ENCODE measurements at places on chromosomes 1 and 21. TPM values are rescaled to one million over a fixed set of nuclear protein-coding genes. Genes with fewer than 3 reads are reported as not detected.
A peak's percentile ranks its signal among the peaks of the same experiment; 100 is the strongest.

The S100A14 gene
- 3.9 TPM for total RNA-seq

The RHOU gene
- 16.9 TPM for total RNA-seq

The STYXL2 gene
- not detected for total RNA-seq

The CAPN2 gene
- 20.3 TPM for total RNA-seq

The EPHB2 gene
- 0.24 TPM for total RNA-seq

GRCh38 chr1:193524616-193525015 is 338.2 kb upstream of the B3GALT2 start:
- no peak for DNase-seq
- no peak overlapping the region for H3K27ac ChIP-seq
- H3K27me3 ChIP-seq, result no peaks in the 10 kb centered on the region
- H3K36me3 ChIP-seq, result no peaks in the 10 kb centered on the region
- no peak overlapping the region for H3K4me3 ChIP-seq

DNA sequence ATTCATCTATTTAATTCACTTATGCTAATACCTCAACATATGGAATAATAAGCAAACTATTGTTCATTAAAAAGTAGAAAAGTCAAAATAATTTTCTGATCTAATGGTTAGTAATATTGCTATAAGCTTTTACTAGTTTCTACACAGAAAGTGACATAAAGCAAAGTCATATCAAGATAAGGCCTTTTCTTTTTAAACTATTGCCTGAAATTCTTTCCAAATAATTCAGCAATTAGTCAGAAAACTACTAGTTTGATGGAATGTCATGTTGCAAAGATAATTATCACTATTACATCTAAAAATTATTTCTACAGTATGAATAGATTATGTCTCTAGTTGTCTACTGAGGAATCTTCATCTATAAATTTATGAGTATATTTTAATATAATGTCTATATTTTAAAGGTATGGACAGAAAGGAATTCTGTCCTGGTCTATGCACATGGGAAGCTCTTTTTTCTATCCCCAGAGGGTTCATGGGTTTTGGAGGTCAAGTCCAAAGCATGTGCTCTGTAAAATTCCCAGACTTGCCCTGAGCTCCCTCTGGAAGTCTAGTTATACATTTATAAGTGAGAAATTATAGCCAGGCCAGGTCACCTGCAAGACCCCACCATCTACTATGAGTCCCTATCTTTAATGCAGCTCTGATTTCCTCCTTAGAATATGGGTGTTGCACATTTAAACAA is 84.6 kb upstream of the DPYD start:
- DNase-seq, result no peak
- no peak overlapping the region for H3K27ac ChIP-seq
- no peaks in the 10 kb centered on the region for H3K27me3 ChIP-seq
- H3K4me1 ChIP-seq, result no peaks in the 10 kb centered on the region

DNA sequence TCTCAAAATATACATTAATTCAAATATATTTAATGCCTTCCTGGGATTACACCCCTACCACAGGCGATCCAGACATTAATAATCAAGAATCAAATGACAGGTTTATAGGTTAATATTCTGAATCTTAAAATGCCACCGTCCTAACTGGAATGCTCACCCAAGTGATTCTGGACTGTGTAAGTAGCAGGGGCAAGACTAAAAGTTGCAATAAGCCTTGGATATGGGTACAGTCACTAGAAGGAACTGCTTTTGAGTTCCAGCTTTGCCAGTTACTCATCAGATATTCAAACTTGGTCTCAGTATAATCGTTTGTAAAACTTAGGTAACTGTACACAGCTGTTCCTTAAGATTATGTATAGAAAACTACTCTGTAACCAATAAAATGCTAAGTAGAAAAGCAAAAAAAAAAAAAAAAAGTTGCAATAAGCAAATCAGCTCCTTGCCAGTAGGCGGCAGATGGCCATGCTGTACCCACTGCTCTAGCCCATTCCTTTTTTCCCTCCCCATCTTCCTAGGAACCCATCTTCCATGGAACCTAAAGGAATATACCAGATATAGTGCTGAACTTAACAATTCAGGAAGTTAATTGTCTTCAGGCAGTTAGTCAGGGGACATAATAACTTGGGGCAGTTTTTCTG is 10.5 kb downstream of the RO60 start:
- peaks cover 6% of the 10 kb centered on the region for H3K36me3 ChIP-seq
- H3K4me3 ChIP-seq, result no peak overlapping the region
- H3K27ac ChIP-seq, result no peak overlapping the region
- H3K27me3 ChIP-seq, result no peaks in the 10 kb centered on the region

DNA sequence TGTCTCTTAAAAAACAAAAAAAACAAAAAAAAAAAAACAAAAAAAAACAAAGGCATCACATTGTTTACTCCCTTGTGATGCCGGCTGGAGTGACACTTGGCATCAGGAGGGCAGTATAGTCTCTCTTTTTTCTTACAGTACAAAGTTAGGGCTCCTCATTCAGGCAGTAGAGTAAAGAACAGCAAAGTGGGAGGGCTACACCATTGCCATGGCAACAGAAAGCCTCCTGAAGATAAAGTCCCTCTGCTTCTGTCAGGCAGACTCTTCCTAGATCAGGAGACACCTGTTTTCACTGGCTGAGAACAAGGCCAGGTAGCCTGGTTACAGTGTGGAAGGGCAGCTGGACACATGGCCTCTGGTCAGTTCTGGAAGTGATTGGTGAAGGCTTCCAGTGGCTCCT is 41.3 kb upstream of the RAB3GAP2 start:
- no peak overlapping the region for H3K4me3 ChIP-seq
- no peak overlapping the region for H3K27ac ChIP-seq
- H3K27me3 ChIP-seq, result no peaks in the 10 kb centered on the region
- DNase-seq, result no peak

DNA sequence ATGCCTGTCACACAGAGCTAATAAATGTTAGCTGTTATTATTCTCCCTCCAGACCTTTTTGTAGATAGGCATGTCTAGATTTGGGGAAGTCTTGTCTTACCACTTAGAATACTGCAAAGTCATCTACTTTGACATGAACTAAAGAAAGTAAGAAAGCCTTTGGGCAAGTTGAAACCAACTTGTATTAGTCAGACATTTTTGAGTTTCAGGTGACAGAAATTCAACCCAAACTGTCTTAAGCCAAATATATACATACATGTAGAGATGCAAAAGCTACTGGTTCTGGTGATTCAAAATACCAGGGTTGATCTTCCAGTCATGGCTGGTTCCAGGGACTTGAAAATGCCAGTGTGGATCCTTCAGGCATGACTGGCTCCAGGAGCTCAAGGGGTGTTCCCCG is 276.8 kb upstream of the TMEM51 start:
- H3K36me3 ChIP-seq, result no peaks in the 10 kb centered on the region

- H3K36me3 ChIP-seq, result no peaks in the 10 kb centered on the region
- peak overlapping the region; percentile 81 for H3K27ac ChIP-seq
- H3K4me1 ChIP-seq, result no peaks in the 10 kb centered on the region
Observed at GRCh38 chr1:35717911-35718476, 690 bp downstream of the C1orf216 start.

- no peak overlapping the region for H3K27ac ChIP-seq
- no peaks in the 10 kb centered on the region for H3K36me3 ChIP-seq
- no peak for DNase-seq
- no peaks in the 10 kb centered on the region for H3K27me3 ChIP-seq
Observed at GRCh38 chr1:57655161-57655560, 231.3 kb upstream of the DAB1 start.

- H3K4me1 ChIP-seq, result no peaks in the 10 kb centered on the region
- no peaks in the 10 kb centered on the region for H3K36me3 ChIP-seq
- H3K27ac ChIP-seq, result no peak overlapping the region
- no peaks in the 10 kb centered on the region for H3K27me3 ChIP-seq
Observed at GRCh38 chr1:4773226-4773625, 118.8 kb downstream of the AJAP1 start.

DNA sequence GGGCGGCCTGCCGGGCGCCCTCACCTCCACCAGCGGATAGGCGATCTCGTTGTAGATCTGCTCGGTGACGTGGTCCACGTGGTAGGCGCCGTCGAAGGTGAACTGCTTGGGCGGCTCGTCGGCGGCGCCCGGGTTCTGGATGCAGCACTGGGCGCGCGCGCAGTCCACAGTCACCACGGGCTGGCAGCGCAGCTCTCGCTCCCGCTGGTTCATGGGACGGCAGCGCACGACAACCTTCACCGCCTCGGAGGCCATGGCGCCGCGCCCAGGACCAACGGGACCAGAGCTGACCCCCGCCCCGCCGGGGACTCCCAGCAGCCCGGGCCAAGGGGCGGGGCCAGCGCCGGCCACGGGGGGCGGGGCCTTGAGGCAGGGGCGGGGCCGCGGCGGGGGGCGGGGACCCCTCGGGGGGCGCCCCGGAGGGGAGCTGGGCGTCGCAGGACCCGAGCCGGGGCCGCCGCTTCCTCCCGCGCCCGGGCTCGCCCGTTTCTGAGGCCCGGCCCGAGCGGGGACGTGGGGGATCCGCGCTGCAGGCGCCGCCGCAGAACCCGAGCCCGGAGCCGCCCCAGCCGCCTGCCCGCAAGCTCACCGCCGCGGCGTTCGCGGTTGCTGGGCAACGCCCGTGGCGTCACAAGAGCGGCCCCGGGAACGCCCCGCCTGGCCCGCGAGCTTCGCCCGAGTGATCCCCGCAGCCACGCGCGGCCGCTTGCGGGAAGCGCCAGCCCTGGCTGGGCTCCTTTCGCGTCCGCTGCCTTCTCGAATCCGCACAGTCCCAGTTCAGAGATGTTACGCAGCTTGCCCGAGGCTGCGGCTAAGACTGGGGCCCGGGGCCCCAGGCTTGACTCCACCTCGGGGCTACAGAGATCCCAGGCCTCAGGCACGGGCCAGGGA is at the start of gene KIF17:
Gene KIF17, minus strand, starts transcription at position 556 of the 891 bp plus-strand sequence. Its CDS starts 301 bp downstream, at position 255.
- H3K4me1 ChIP-seq, result no peaks in the 10 kb centered on the region

DNA sequence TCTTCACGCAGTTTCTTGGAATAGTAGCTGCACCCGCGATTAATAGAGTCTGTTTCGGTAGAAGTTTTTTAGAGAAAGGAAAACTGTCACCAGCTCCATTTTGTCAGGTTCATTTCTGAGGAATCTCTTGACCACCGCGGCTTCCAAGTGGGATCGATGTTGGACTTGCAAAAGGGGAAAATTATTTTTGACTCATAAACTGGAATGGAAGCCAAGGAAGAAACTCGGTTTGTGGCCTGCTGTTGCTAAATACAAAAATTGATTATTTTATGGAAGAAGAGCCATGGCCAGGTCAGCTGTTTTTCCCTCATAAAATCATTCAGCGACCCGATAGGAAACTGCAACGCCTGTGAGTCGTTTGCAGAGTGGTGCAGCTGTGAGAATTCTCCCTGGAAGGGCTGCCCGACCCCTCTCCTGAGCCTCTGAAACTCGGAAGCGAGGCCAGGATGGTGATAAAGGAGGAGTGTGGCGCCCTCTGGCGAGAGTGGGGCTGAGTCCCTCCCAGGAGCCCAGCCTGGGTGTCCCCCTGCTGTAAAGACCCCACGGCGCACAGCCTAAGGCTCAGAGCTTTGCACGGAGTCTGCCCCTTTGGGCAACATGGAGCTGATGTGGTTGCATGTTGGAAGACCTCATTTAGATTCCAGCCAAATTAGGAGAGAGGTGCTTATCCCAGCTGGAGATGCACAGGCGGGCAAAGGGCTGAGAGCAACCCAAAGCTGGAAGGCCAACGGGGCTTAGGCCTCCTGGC is 83.6 kb upstream of the SLC25A33 start:
- peak overlapping the region; percentile 82 for H3K27ac ChIP-seq
- no peaks in the 10 kb centered on the region for H3K27me3 ChIP-seq
- no peak overlapping the region for H3K4me3 ChIP-seq
- no peaks in the 10 kb centered on the region for H3K4me1 ChIP-seq

- H3K36me3 ChIP-seq, result peaks cover 4% of the 10 kb centered on the region
- no peak for DNase-seq
- no peaks in the 10 kb centered on the region for H3K27me3 ChIP-seq
- no peak overlapping the region for H3K27ac ChIP-seq
- H3K4me3 ChIP-seq, result no peak overlapping the region
Observed at GRCh38 chr1:66993076-66993475, 60.9 kb downstream of the SLC35D1 start.

DNA sequence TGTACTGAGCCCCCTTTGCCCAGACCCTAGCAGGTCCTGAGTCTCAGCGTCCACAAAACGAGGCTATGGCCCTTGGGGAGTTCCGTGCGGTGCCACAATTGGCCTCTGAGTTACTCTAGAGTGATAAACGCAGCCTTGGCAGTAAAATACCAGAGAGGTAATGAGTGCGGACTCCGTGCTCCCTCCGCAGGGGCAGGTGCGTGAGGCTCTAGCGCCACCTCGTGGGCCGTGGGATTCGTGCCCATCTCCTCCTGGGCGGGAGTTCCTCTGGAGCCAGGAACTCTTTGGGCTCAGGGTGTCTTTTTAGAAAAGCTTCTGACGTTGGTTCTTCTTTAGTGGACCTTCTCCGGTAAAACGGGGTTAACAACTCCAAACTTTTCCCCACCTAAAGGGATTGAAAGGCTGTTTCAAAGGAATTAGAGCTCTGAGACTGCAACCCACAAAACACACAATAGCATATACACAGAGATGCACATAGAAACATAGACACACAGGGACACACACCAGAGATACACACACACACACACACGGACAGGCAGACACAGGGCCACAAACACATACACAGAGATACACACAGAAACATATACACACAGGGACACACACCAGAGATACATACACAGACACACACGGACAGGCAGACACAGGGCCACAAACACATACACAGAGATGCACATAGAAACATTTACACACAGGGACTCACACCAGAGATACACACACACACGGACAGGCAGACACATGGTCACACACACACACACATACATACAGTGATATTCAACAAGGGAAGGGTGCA is 99.4 kb downstream of the KCNJ15 start:
- no peaks in the 10 kb centered on the region for H3K36me3 ChIP-seq
- peak; percentile 85 for DNase-seq
- no peaks in the 10 kb centered on the region for H3K4me1 ChIP-seq
- no peaks in the 10 kb centered on the region for H3K27me3 ChIP-seq

GRCh38 chr1:58754073-58754613 is 29.7 kb downstream of the JUN start:
- DNase-seq, result no peak
- no peaks in the 10 kb centered on the region for H3K36me3 ChIP-seq
- peaks cover 9% of the 10 kb centered on the region for H3K4me1 ChIP-seq
- no peaks in the 10 kb centered on the region for H3K27me3 ChIP-seq
- no peak overlapping the region for H3K27ac ChIP-seq

DNA sequence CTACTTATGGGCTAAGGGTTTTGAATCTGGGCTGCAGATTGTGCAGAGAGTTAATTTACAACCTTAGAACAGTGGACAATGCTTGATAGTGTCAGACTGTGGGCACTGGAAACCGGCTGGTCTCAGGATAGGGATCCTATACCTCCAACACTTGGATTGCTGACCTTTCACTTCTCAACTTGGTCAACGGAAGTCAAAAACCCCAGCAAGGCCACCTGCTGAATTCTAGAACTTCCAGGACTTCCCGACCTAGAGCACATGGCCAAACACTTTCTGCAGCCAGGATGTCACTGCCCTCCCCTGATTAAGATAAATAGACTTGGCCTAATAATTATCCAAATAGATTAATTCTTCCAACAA is 336 bp upstream of the DENND2D start:
- H3K4me3 ChIP-seq, result peak overlapping the region; percentile 16
- no peaks in the 10 kb centered on the region for H3K27me3 ChIP-seq
- DNase-seq, result no peak

DNA sequence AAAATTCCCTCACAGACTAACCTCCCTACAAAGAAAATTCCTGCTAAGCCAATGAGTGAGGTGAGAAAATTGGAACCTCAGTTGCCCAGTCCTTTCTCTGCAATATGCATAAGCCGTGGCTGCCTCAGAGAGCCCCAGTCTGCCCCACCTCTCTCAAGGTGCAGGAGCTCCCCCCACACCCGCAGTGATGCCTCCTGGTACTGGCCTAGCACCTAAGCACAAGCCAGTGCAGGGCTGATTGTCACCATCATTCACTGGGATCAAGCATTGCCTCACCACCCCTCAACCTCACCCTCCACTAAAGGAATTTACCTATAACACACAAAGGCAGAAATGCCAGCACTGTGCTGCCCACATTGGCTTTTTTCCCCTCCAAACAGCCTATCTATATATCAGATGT is 56.9 kb downstream of the CD34 start:
- no peak overlapping the region for H3K27ac ChIP-seq
- DNase-seq, result no peak
- H3K4me3 ChIP-seq, result no peak overlapping the region
- H3K36me3 ChIP-seq, result no peaks in the 10 kb centered on the region

Measured in right lobe of liver (tissue), 6 donors.